ENCODE measurements at places on chromosomes 3 and 15.

DNA sequence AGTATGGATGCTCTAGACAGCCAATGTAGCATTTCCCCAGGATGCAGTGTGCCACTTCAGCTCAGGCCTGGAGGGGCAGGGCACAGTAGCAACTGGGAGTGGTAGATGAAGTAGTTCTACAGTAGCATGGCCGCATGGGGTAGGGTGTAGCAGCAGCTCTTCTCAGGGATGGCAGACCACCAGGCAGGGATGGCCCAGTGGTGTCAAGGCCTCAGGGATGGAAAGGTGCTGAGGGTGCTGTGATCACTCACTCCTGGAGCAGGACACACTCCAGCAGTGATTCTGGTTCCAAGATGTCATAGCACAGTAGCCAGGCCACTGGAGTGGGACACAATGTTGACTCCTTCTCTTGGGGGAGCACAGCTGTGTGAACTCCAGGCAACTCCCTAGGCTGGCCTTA, 210.9 kb upstream of the LYSMD4 start:
- DNase-seq = no peak

DNA sequence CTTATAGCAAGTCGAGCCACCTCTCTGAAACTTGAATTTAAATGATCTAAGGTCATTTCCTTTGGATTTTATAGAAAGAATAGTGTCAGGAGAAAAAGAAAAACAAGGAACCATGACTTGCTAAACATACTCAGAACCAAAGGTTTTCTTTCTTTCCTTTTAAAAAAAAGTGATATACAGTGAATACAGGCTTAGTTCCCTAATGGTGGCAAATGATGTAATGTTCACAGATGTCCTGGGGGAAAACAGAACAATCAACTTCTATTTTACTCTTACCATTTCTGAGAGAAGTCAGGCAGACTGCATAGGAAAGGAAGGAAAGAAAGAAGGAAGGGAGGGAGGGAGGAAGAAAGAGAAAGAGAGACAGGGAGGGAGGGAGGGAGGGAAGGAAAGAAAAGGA, 56.5 kb downstream of the ST6GAL1 start:
- no peak for DNase-seq

- no peak for DNase-seq
Measured at GRCh38 chr3:117558681-117559080, 849.1 kb downstream of the TUSC7 start.

GRCh38 chr3:139480585-139480984, 4.3 kb upstream of the RBP2 start:
- DNase-seq = no peak

DNA sequence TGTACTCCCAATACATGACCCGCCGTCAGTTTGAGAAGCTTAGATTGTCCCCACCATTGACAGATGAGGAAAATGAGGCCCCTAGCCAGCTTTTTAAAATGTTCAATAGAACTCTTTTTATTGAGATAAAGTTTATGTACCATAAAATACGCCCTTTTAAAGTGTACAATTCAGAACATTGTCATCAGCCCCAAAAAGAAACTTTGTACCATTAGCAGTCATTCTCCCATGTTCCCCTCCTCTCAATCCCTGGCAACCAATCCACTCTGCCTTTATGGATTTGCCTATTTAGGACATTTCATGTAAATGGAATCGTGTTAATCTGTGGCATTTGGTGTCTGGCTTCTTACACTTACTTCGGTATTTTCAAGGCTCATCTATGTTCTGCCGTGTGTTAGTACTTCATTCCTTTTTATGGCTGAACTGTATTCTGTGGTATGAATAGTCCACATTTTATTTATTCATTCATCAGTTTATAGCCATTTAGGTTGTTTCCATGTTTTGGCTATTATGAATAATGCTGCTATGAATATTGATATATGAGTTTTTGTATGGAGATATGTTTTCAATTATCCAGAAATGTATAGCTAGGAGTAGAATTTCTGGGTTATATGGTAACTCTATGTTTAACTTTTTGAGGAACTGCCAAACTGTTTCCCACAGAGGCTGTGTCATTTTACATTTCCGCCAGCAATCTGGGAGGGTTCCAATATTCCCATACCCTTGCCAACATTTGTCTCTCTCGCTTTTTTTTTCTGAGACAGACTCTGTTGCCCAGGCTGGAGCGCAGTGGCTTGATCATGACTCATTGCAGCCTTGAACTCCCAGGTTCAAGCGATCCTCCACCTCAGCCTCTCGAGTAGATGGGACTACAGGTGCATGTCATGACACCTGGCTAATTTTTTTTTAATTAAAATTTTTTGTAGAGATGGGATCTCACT, 15.3 kb upstream of the PTPN23 start:
- no peak for DNase-seq

DNA sequence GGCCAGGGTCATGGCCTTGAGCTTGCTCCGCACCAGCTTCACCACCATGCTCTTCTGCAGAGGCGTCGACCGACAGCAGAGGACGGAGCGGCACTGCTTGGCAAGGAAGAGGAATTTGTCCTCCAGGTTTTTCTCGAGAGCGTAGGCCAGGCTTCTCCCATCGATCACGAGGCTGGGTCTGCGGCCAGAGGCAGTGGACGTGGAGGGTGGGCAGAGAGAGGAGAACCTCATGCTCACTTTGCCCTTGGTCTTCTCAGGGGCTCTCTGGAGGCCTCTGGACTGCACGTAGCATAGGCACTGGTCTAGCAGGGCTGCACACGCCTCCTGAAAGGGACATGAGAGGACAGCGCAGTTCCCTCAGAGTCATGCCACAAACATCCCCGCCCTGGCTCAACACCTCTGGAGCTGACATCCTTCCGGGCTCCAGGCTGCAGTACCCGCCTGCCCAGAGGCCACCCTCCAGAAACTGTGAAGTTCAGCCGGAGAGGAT, 168.3 kb downstream of the ATP10A start:
- no peak for DNase-seq

GRCh38 chr3:11592445-11593298, 51.0 kb downstream of the VGLL4 start:
- DNase-seq = no peak

- DNase-seq = no peak
Measured at GRCh38 chr15:57031605-57032004, 113.2 kb downstream of the TCF12 start.

DNA sequence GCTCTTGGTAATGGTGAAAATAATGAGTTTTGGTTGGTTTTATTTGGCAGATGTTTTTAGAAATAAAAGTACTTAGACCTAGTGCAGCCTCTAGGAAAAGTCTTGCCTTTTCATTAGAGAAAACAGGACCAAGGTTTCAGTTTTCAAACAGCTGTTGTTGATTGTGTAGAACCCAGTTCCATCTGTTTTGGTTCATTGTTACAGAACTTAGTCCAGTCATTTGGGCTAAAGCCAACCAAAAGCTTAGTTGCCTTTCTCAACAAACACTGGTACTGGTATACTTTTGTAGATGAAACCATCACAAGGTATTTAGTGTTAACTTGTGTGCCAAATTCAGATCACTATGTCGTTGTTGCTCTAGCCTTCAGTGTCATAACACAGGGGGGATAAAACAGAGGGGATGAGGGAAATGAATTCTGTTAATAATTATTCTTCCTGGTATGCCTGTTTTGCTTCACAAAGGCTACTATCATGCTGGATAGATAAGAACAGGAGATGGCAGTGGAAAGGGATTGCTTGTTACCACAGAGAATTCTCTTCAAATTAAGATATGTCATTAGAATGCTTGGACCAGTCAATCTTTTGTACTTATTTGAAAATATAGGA, 12.6 kb upstream of the APH1B start:
- DNase-seq = no peak

DNA sequence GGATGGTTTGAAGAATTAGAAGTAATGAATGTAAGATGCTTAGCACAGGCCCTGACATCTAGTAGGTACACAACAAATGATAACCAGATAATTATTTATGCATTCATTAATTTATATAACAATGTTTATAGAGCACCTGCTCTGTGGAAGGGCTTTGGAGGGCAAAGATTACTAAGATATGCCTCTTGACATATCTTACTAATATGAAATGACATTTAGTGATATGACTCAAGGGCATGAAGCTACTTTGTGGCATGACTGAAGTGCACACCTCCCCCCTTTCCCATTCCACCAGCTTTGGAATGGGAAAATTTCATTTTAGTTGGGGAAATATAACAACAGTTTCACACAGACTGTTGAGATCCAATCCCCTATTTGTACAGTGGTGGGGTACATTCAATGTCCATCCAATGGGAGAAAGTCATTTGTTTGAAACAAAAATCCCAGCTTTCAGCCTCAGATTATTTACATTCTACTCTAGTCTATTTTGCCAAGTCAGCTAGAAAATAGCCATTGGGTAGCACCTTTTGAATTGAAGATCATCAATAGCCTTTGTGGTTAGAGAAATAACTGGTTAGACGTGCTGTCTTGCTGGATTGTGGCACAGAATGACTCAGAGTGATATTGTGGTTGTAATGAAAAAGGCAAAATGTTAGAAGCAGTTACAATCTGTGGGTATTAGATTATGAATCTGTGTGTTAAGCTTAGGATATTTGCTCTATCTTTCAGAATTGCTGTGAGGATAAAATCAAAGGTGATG, 72.9 kb downstream of the MOBP start:
- no peak for DNase-seq

DNA sequence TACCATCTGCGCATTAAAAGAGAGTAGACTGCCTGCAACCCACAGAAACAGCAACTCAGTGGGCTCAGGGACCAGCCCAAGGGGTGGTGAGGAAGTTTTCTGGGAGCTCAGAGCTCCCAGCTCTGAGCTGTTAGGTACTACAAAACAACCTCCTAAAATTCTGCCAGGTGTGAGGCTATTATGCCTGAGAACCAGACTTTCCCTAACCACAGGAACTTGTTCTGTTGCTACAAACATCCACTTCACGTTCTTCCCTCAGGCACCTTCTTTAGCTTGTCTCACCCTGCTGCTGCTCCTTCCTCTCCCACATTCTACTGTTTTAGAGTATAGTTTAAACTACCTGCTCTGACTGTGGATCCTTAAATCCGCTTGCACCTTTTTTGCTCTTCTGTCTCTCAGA, 399.4 kb downstream of the ROBO1 start:
- DNase-seq = no peak
